Amygdala (tissue), 56 donors: ENCODE measurements at places on chromosomes 3 and 15.

GRCh38 chr3:157527131-157527881, 24.1 kb upstream of the VEPH1 start:
- no peak for DNase-seq

DNA sequence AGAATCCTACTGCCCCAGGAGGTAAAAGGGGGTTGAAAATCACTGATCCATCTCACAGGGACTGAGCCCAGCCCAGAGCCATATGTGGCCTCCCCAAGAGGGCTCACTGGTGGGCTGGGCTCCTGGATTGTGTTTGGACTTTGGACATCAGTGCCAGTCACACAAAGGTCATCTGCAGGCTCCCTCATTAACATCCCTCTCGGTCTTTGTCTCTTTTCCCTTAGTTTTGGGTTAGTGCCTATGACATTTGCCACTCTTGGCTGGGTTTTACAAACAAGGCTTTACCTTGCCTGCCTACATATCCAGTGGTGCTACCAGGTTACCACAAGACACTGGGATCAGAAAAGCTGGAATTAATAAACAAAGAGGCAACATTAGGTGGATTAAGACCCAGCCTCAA, 27.9 kb downstream of the IFT122 start:
- DNase-seq: no peak

- DNase-seq: no peak
These were observed 262.7 kb downstream of the ZBTB20 start for GRCh38 chr3:114884213-114884923.

DNA sequence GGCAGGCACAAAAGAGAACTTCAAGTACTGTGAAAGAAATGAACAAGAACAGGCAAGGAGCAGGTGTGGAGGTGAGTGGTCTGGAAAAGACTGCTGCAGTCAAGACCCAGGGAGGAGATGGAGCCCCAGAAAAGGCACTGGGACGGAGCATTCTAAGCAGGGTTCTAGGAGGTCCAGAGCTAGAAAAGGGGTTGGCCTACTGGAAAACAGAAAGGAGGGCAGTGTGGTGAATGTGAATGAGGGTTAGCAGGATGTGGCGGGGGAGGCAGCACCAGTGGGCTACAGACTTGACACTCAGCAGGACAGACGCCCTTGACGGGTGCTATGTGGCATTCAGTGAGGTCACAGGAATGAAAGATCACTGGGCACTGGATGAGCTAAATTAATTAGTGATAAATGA, 75.7 kb downstream of the SENP2 start:
- DNase-seq: no peak

DNA sequence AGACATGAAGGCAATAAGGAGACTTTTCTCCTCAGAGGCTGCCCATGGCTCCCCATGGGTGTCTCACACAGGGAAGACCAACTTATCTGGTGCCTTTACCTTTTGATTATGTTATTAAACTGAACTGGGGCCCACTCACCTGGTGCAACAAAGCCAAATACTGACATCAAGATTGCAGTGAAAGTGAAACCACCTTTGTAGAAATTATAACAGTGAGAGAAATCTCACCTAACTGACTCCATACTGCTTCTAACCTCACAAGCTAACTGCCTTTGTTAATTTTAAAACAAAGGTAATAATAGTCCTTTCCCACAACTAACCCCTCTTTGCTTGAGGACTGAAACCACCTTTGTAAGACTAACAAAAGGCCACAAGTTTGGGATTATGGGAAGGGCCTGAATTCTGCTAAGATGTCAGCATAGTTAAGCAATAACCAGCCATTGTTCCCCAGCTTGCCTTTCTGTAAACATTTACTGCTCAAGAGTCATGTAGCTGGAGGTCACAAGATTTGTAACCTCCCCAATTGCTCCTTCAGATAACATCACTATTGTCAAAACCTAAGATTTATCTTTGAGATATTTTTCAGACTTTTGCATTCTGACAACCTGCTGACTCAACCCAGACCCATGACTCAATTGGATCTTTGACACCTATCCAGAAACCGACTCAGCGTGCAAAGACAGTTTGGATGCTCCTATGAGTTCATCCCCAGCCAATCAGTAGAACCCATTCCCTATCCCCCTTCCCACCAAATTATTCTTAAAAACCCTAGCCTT, 420.3 kb upstream of the CFAP20DC start:
- DNase-seq: no peak

GRCh38 chr3:43659250-43659880, 31.4 kb upstream of the ABHD5 start:
- no peak for DNase-seq

GRCh38 chr3:181613813-181614212, 97.9 kb upstream of the SOX2 start:
- no peak for DNase-seq

GRCh38 chr3:183768114-183768513, 57.3 kb downstream of the MAP6D1 start:
- no peak for DNase-seq

DNA sequence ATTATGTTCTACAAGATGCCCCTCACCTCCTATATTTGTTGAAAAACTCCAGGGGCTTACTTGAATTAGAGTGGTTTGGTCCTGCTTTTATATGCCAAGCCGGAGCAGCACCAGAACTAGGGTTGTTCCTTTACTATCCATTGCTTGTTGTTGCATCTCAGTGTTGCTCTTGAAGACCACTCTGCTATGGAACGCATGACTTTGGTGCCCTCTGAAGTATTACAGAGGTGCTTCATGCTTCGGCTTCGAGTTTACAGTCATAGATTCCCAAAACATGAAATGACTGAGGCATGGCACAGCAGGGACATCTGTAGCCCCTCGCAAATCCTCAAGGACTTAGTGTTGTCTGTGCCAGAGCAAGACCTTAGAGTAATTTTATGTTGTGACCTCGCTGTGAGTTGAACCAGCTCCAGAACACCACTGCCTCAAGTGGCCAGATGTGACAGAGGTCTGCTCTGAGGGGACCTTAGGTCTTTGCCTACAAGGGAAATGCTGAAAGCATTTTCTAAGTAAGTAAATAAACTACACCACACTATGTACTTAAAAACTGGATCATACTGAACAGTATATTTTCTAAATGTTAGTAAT, 67.2 kb upstream of the SIAH2 start:
- no peak for DNase-seq

- no peak for DNase-seq
These were observed 54.2 kb downstream of the MAP4 start for GRCh38 chr3:47961815-47962606.

DNA sequence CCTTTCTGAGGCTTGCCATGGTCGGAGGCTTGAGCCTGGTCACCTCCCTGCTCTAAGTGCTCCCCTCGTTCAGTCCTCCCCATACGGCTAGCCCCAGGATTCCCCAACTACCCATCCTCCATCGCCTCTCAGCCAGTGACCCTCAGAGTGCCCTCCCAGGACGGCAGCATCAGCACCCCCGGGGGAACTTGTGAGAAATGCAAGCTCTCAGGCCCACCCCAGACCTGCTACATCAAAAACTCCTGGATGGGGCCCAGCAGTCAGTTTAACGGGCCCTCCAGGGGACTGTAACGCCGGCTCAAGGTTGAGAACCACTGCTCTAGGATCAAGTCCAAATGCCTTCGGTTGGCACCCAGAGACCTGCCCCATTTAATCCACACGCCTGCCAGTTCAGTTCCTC, 6.9 kb downstream of the ADAMTS17 start:
- no peak for DNase-seq

- no peak for DNase-seq
These were observed 199.7 kb downstream of the ARRDC4 start for GRCh38 chr15:98160236-98160635.

- DNase-seq: no peak
These were observed 9.1 kb downstream of the C15orf39 start for GRCh38 chr15:75210811-75211230.

- no peak for DNase-seq
These were observed 57.4 kb downstream of the ANXA2 start for GRCh38 chr15:60340207-60340921.

GRCh38 chr3:55161231-55161630, 233.4 kb upstream of the LRTM1 start:
- DNase-seq: no peak

- DNase-seq: no peak
These were observed at the start of gene GCSAM for GRCh38 chr3:112132975-112133448. GCSAM (minus strand) TSS chr3:112133248; CDS start chr3:112133120, 128 bp downstream.

DNA sequence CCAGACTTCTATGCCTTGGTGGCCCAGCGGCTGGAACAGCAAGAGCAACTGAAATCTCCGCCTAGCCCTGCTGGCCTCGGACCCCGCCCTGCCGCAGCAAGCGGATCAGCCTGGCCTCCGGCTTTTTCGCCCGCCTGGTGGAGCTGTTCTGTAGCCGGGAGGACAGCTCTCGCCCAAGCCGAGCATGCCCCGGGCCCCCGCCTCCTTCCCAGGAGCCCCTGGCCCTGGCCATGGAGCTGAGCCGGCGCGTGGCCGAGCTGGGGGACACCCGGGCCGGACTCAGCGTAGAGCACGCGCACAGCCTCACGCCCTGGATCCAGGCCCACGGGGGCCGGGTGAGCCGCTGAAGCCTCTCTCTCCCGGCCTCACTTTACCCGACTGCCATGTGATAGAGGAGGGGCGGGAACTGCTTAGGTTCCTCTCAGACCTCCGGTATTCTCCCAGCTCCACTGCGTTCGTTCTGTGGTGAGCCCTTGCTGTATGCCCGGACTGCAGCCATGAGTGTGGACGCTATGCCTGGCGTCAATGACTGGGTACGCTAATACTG, 24.1 kb upstream of the MRPL3 start:
- peak; percentile 12 for DNase-seq

GRCh38 chr3:50371133-50371685, 11.9 kb upstream of the TMEM115 start:
- no peak for DNase-seq

GRCh38 chr15:31324806-31325594, 1.6 kb upstream of the KLF13 start:
- no peak for DNase-seq

DNA sequence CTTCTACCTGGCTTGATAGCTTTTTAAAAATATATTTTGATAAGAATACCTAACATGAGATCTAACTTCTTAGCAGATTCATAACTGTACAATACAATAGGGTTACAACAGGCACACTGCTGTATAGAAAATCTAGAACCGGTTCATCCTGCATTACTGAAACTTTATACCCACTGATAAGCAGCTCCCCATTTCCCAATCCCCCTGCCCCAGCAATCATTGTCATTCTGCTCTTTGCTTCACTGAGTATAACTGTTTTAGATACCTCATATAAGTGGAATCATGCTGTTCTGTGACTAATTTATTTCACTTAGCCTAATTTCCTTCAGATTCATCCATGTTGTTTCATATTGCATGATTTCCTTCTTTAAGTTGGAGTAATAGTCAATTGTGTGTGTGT, 906.0 kb downstream of the GBE1 start:
- DNase-seq: no peak

DNA sequence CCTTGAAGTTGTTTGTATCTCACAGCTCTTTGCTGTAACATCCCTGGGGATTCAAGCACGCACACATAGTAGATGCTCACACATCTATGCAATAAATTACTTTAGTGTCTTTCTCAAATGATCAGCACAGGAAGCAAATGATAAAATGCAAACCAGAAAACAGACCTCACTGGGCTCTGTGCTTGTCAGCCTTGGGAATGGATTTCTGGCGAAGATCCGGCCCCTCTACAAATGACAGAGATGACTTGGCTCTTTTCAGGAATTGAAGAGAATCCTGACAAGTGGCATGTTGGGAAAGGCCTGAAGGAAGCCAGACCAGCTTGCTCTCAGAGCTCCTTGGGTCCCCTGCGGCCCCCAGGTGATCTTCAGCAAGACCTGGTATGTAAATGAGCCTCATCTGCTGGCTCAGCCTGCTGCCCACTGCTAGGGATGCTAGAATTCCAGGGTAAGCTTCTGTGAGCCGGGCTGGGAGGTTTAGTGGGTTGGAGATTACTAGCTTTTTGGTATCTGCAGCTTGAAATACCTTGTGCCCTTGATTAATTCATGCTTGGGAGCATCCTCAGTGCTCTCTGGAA, 54.1 kb downstream of the LPP start:
- no peak for DNase-seq

GRCh38 chr3:126153695-126154360, 26.6 kb downstream of the ALDH1L1 start:
- DNase-seq: no peak
